ENCODE measurements at places on chromosomes 12 and 14. TPM values are rescaled to one million over a fixed set of nuclear protein-coding genes. Genes with fewer than 3 reads are reported as not detected.

The RASSF8 gene
- total RNA-seq: 159 TPM

The LRP1-AS gene
- total RNA-seq: not detected

The TMPRSS12 gene
- total RNA-seq: not detected

The ADCY4 gene
- not detected for total RNA-seq

The CAPZA3 gene
- not detected for total RNA-seq

The PKP2 gene
- total RNA-seq: 73.1 TPM

The LMNTD1 gene
- total RNA-seq: 53.2 TPM

The BMAL2 gene
- 31.8 TPM for total RNA-seq

The KRT72 gene
- not detected for total RNA-seq

The TCL1A gene
- total RNA-seq: 1.8 TPM

The TSPAN19 gene
- not detected for total RNA-seq

The LIN7A gene
- 16.3 TPM for total RNA-seq

The VRTN gene
- total RNA-seq: 61.8 TPM

The TMEM63C gene
- 0.42 TPM for total RNA-seq

The FAM222A gene
- total RNA-seq: 21.6 TPM

The KRT4 gene
- not detected for total RNA-seq

The FAR2 gene
- total RNA-seq: 96.5 TPM

The TOMM20L gene
- not detected for total RNA-seq

The CLEC4D gene
- total RNA-seq: not detected

The RNASE3 gene
- not detected for total RNA-seq

The HHIPL1 gene
- 2.4 TPM for total RNA-seq

The ZDHHC22 gene
- total RNA-seq: 1.9 TPM

The FLVCR2 gene
- total RNA-seq: 9.2 TPM

The SERPINA10 gene
- not detected for total RNA-seq

The GLI1 gene
- total RNA-seq: 2.5 TPM

The CCDC196 gene
- not detected for total RNA-seq

The GUCY2C gene
- 2.4 TPM for total RNA-seq

The SERPINA9 gene
- total RNA-seq: not detected

The GLIPR1L1 gene
- total RNA-seq: not detected

Measured in endodermal cell (in vitro differentiated cells).